SK-MEL-5 (cell line): ENCODE measurements at places on chromosomes 4 and X.

- no peak for DNase-seq
These were observed 55.5 kb downstream of the MID1IP1 start for GRCh38 chrX:38856670-38857265.

GRCh38 chr4:119041951-119042560 lies 93.6 kb upstream of the MYOZ2 start:
- peak; percentile 79 for DNase-seq

DNA sequence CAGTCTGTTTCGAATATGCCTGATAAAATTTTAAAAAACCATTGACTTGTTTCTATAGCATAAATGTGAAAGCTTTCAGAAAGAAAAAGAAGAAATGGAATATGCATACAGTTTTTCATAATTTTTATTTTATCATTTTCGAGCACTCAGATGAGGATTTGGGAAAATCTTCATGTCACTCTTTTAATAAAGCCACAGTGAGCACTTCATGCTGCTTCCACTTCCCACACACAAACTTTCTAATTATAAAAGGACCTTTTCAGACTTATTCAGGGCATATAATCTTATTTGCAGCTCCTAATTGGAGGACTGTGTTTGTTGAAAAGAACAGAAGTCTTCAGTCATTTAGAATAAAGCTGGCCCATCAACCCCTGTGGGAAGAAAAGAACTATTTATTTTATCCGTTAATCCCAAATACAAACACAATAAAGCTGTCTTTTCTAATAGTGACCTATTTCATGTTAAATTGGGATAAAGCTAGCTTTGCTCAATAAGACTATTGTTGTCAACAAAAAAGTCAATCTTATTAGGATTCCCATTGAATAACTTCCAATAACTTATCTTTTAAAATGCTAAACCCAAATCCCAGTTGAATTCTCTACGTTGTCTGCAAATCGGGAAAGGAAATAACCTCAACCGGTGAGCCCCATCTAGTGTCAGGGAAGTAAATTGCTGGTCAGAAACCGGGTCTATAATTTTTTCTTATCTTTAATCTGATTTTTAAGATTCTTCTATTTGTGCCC lies 211.5 kb downstream of the PDGFRA start:
- peak; percentile 64 for DNase-seq

- DNase-seq: no peak
These were observed 13.9 kb downstream of the UFSP2 start for GRCh38 chr4:185411849-185412248.

GRCh38 chr4:164396439-164396838 lies 357.5 kb upstream of the SMIM31 start:
- DNase-seq: no peak

DNA sequence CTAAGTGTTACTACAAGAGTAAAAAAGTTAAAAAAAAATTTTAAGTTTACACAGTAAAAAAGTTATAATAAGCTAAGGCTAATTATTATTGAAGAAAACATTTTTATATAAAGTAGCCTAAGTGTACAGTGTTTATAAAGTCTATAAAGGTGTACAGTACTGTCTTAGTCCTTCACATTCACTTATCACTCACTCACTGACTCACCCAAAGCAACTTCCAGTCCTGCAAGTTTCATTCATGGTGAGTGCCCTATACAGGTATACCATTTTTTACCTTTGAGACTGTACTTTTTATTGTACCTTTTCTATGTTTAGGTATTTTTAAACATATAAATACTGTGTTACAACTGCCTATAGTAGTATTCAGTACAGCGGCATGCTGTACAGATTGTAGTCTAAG lies 74.2 kb downstream of the TMEM165 start:
- DNase-seq: no peak

DNA sequence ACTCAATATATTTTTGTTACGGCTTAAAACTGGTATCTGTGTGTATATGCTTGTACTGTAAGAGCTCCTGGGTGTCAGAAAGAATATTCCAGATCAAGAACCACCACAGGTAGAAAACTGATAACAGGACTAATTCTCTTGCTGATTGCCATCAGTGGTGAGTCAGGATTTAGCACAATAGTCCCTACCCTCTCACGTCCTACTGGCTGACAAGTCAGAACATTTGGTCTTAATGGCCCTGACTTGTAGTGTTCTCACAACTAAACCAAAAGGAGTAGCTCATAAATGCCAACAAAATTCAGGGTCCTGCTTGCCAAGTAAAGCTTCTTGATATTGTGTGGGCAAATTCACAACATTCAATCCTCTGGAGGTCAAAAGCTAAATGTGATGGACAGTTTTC lies 105.2 kb upstream of the MAB21L2 start:
- no peak for DNase-seq

DNA sequence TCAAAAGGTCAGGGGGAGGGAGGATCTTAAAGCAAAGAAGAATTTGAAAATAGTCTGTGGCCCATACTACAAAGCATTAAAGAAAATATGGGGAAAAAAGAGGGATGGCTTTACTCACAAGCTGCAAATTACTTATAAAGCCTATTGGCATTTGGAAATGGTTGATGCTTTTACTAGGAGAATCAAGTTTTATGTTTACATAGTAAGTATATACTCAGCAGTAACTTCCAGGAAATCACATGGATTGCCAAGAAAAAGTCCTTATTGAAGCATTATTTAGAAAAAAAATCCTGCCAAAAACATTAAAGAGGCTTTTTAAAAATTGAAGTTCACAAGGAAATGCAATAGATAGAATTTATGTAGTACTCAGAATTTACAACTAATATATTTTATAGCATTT lies 8.4 kb upstream of the SH3RF1 start:
- DNase-seq: no peak

GRCh38 chr4:124104101-124104500 lies 608.4 kb downstream of the ANKRD50 start:
- DNase-seq: peak; percentile 4

- no peak for DNase-seq
These were observed 27.9 kb upstream of the BBS7 start for GRCh38 chr4:121898150-121898549.

DNA sequence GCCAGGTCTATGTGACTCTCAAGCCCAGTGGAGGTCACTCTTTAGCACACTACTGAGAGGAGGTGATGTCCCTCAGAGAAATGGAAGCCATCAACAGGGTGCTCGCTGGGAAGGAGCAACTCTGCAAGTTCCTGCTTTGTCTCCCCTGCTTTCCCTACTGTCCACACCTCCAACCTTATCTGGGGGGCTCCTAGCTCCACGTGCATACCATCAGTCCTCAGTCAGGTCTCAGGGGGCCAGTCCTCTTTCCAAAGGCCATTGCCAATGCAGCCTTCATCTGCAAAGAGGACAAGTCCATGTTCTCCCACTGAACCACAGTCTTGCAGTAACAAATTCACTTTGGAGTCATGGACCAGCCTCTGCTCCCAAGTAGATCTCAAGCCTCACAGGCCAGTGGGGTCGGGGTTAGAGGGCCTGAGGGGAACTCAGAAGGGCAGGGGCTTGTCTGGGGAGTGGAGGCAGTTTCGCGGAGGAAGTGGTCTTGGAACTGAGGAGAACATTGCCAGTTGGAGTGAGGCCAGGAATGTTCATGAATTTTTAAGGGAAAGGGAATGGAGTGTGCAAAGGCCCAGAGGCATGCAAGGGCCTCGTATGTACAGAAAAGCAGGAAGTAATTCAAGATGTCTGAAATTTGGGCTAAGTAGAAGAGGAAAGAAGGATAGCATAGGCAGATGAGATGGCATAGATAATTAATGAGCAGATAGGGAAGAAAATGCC lies 8.9 kb downstream of the RTL5 start:
- DNase-seq: no peak

GRCh38 chr4:85787133-85787532 lies 312.2 kb downstream of the ARHGAP24 start:
- DNase-seq: no peak

- DNase-seq: no peak
These were observed 718.7 kb upstream of the TENM3 start for GRCh38 chr4:181524499-181524898.

- DNase-seq: no peak
These were observed 1.5 kb downstream of the CASP6 start for GRCh38 chr4:109701566-109702410.

DNA sequence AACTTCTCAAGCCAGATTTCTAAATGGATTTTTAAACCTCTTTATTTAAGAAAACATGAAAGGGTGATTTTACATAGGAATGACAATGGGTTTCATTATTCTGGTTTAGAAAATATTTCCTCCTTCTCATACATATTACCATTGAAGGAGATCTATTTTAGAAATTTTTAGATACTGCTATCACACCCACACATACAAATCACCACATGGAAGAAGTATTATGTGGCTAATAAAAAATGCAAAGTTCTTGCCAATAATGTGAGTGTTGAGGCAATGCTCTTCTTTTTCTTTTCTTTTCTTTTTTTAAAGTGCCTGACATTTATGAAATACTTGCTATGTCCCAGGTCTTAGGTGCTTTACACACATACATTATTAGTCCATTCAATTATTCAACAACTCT lies 6.8 kb downstream of the STAP1 start:
- DNase-seq: no peak

DNA sequence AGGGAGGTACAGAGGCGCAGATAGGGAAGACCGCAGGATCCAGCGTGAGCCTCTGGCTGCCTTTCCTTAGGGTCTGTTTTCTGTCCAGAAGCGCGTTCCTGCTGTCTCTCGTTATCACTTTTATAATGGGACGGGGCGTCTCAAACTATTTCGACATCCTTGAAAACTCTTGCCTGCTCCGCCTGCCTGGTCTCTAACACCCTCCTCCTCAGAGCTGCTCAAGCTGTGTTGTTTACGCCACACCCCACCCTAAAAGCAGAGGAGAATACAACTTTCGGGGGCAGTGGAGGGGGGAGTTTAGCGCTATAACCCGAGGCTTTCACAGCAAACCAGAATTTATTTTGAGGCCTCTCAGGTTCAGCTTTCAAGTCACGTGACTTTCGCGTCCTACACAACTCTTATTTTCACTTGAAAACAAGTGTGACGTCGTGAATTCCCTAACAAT lies 646 bp upstream of the FAM3A start:
- DNase-seq: no peak

DNA sequence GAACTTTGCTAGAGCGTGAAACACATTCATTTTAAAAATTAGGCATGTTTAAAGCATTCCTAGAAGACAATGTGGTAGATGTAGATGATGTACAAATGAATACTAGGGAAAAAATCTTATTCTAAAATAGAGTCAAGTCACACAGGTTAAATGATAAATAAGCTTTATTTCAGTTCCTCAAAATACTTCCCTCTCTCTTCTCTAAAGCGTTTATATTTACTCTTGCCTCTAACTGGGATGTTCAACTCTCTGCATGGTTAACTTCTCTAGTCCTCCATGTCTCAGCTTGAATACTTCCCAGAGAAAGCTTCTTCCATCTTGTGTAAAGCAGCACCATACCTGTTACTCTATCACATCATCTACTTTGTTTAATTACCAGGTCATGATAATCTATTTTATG lies 30.9 kb upstream of the GLRA3 start:
- DNase-seq: no peak

DNA sequence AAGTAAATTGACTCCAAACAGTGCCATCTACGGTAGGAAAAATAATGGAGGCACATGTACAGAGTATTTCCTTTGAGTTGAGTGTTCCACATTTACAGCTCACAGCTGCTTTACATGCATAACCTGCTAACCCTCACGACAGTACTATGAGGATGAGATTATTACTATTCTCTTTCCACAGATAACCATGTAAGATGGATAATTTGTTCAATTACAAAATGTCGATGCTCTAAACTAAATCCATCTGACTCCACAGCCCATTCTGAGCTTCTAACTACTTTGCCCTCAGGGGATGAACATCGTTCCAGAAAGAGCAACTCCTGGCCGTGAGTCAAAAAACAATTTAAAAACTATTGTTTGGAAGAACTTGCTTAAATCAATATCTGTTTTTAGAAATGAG lies 330.4 kb upstream of the NWD2 start:
- DNase-seq: peak; percentile 1

DNA sequence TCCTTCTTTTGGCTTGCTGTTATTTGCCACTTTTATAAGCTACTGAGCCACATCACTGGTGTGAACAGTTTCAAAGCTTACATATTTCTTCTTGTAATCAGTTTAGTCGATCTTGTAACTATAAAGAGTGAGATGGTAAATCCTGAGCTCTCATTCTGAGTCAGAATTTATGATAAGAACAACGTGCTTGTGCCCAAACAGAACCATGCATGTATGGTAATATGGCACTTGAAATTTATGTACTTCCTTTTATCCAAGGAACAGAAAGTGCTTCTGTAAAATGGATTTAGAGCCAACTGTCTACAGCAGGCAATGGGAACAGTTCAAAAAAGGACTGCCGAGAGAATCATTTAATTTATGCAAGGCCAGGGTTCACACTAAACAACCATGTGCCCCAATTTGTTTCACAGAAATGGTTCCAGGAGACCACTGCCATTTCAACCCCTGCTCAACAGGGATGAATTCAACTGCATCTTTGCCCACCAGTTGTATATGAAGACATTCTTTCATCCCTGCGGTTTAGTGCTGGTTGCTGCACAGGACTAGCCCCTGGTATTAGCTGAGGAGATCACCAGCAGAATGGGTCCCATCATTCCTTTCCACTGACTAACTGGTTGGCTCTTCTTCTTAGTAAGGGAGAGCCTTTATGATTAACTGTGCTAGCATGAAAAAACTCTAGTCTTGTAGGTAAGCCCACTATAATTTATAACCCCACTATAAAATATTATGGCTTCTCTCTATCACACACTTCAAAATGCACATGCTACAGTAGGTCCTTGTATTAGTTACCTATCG lies 162.9 kb upstream of the PGRMC2 start:
- no peak for DNase-seq

DNA sequence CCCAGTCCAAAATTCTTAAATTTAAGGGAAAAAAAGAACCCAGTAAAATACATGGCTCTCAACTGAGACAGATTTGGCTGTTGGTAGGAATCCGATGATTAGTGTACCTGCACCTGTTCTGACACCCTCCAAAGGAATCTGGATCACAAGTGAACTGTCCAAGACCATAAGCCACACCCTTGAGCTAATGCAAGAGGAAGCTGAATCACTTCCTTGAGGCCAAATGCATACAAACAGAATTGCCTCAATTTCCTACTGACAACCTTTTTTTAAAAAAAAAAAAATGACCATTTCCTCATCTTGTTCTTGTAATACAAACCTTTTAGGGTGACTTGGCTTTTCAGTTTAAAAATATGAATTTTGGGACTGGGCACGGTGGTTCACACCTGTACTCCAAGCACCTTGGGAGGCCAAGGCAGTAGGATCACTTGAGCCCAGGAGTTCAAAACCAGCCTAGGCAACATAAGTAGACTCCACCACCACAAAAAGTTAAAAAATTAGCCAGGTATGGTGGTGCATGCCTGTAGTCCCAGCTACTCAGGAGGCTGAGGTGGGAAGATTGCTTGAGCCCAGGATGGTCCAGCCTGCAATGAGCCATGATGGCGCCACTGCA lies 10.7 kb upstream of the FBXL5 start:
- no peak for DNase-seq

DNA sequence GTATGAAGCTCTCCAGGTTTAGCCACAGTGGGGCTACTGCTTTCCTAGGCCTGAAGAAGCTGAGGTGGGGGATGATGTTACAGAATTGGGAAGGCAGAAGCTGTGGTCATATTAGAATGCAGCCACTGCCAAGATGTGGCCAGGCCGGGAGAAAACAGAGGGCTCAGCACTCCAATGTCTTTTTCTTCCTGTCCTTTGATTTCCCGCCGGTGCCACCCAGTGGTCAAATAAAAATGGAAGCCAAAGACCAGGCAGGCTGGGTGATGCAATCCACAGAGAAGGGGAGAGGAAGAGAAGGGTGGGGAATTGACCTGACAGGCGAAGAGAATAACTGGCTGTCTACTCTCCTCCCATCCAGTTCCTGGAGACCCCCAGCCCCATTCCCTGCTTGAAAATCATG lies 94.9 kb upstream of the SHISA3 start:
- DNase-seq: peak; percentile 66

- DNase-seq: no peak
These were observed 82.7 kb downstream of the CCSER1 start for GRCh38 chr4:90209922-90210321.
